Panc1 (cell line): ENCODE measurements at places on chromosomes 7 and 10. TPM values are rescaled to one million over a fixed set of nuclear protein-coding genes. Genes with fewer than 3 reads are reported as not detected.

DNA sequence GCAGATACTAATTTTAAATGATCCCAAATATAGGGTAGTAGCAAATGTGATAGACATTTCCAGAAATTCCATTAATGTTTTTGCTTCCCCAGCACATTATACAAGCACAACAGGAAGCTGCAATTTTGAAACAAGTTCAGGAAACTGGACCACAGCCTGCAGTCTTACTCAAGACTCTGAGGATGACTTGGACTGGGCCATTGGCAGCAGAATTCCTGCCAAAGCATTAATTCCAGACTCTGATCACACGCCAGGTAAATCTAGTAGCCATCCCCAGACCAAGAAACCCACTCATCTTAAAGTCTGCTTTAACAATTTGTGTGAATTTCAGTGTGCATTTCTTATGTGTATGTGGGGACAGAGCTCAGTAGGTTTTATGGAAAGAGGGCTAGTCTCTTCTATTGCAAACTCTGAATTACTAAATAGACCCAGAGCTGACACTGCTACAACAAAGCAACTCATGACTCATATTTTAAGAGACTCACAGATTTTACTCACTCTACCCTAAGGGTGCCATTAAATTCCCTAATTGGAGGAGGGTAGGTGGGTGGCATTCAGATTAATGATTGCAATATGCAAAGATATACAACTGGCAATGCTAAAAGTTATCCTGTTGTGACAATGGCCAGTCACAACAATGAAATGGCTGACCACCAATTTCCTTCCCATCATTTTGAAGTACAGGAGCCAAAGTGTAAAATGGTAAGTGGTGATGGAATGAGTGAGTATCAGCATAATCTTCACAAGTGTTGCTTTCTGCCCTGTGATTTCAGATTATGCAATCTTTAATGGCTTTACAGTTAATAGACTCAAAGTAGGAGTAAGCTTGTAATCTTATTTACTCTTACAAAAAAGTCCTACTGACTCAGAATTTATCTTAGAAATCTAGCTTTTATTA, 317.6 kb upstream of the PLXDC2 start:
- no peaks in the 10 kb centered on the region for H3K36me3 ChIP-seq
- no peak for DNase-seq
- no peak overlapping the region for H3K27ac ChIP-seq
- no peak overlapping the region for H3K4me3 ChIP-seq
- H3K4me1 ChIP-seq = no peaks in the 10 kb centered on the region

- no peak overlapping the region for H3K27ac ChIP-seq
- DNase-seq = no peak
- H3K36me3 ChIP-seq = no peaks in the 10 kb centered on the region
- no peaks in the 10 kb centered on the region for H3K27me3 ChIP-seq
Observed at GRCh38 chr7:4486907-4487306, 195.2 kb upstream of the FOXK1 start.

DNA sequence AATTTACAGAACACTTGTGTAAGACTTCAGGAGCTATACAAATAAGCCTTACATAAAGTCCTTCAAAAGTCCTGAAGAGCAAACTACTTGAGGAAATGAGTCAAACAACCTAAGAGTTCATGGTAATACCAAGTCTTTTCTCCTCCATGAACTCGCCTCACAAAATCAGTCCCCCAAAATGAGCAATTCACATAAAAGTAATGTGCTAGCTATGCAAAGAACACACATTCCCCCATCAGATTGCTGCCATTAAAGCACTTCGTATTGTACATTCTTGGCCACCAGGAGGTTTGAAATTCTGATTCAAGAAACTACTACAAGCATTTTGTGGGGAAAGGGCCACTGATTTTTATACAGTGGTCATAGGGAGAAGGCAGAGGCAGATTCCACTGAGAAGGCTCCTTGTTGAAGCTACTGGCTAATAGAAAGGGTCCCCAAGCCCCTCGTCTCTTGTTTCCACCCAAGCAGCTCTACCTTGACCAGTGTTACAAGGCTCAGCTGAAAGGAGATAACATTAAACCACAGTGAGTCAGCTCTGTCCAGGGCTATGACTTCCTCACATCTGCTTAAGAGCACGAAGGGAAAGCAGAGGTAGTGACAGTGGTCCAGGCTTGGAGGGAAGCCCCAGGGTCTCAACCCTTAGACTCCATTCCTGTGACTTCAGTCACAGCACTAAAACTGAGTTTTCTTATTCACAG, 115.2 kb upstream of the CDK1 start:
- peaks cover 4% of the 10 kb centered on the region; the same call in 1 of the 2 replicates for H3K27me3 ChIP-seq
- no peak overlapping the region for H3K4me3 ChIP-seq
- no peak for DNase-seq
- H3K4me1 ChIP-seq = no peaks in the 10 kb centered on the region
- no peak overlapping the region for H3K27ac ChIP-seq

DNA sequence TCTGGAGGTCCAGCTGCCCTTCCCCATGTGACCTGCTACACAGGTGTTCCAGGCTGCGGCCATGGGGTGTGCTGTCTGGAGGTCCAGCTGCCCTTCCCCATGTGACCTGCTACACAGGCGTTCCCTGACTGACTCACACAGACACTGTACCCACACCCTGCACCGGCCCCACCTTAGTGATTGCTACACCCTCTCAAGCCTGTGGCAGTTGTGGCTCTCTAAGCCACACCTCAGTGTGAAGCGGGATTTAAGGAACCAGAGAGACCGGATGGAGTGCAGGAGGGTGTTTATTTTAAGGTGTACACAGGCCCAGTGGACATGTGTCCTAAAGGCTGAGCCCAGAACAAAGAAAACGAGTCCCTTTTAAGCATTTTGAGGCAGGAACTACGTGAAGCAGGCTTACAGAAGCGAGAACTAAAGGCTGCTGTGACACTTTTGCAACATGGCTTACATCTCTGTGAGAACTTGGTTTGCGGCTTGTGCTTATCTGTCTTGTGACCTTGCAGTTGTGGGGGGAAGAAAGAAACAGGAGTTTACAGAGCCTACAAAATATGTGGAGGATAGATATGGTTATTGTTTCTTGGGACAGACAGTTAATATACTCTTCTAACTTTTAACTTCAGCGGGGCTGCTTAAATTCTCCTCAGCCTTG, 326.4 kb downstream of the PAXIP1 start:
- no peak overlapping the region for H3K4me3 ChIP-seq
- H3K27me3 ChIP-seq = no peaks in the 10 kb centered on the region
- H3K36me3 ChIP-seq = no peaks in the 10 kb centered on the region
- no peak for DNase-seq
- H3K27ac ChIP-seq = no peak overlapping the region

DNA sequence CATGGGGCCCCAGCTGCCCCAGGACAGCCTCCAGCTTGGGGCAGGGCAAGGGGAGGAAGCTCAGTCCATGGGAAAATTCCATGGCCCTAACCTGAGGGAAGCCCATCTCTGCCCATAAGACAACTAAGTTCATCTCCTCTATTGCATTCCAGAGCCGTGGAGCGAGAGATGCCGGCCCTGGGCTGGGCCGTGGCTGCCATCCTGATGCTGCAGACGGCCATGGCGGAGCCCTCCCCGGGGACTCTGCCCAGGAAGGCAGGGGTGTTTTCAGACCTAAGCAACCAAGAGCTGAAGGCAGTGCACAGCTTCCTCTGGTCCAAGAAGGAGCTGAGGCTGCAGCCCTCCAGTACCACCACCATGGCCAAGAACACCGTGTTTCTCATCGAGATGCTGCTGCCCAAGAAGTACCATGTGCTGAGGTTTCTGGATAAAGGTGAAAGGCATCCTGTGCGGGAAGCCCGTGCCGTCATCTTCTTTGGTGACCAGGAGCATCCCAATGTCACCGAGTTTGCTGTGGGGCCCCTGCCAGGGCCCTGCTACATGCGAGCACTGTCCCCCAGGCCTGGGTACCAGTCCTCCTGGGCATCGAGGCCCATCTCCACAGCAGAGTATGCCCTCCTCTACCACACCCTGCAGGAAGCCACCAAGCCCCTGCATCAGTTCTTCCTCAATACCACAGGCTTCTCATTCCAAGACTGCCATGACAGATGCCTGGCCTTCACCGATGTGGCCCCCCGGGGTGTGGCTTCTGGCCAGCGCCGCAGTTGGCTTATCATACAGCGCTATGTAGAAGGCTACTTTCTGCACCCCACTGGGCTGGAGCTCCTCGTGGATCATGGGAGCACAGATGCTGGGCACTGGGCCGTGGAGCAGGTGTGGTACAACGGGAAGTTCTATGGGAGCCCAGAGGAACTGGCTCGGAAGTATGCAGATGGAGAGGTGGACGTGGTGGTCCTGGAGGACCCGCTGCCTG, 4.3 kb downstream of the AOC1 start:
- DNase-seq = no peak
- H3K36me3 ChIP-seq = no peaks in the 10 kb centered on the region
- no peaks in the 10 kb centered on the region for H3K4me1 ChIP-seq
- H3K4me3 ChIP-seq = no peak overlapping the region

DNA sequence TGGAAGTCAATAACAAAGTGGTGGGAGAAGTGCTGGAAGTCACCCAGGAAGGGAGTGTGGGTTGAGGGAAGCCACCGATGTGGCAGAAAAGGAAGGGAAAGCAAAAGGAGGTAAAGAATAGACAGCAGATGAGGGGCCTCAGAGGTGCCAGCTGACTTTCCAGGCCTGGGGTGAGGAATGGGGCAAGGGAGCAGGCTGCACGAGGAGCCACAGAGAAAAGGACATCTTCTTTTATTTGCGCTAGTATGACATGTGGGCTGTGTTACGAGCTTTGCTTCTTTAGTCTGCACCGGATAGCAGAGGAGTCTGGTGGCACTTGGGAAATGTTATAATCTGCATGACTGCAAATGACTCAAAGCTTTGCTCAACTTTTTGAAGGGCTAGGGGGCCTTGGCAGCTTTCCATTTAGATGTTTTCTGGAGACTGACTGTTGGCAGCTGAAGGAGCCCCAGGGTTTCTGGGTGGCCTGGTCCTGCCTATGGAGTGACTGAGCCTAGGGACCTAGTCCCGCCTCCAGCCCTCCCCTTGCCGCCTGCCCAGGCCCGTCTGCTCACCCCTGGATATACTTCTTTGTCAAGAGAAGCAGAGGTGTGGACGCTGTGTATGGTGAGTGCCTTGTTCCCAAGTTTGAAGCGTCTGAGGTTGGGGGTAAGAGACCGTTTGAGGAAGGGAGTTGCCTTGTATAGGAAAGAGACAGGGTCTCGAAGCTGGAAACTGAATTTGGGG, 5.1 kb downstream of the PRXL2A start:
- no peaks in the 10 kb centered on the region for H3K36me3 ChIP-seq
- no peak for DNase-seq
- no peaks in the 10 kb centered on the region for H3K27me3 ChIP-seq
- H3K4me3 ChIP-seq = no peak overlapping the region

GRCh38 chr7:41788556-41788955, 85.7 kb upstream of the INHBA start:
- no peaks in the 10 kb centered on the region for H3K4me1 ChIP-seq
- no peak overlapping the region for H3K27ac ChIP-seq
- H3K4me3 ChIP-seq = no peak overlapping the region
- no peak for DNase-seq

DNA sequence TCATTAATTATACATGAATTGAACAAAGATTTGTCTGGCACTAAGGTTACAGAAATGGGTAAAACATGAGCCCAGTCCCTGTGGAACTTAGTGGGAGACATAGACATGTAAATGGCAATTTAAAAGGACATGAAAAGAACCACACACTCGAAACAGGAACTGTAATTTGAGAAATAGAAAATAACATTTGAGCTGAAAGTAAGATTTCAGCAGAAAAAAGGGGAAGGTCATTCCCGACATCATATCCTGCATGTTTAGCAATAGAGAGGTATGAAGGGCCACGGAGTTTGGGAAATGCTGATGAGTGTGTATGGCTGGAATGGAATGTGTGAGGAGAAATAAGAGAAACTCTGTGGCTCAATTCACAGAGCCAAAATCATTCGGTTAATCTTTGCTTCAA, 175.4 kb upstream of the AHR start:
- H3K4me3 ChIP-seq = no peak overlapping the region
- no peak overlapping the region for H3K27ac ChIP-seq
- no peaks in the 10 kb centered on the region for H3K36me3 ChIP-seq
- no peaks in the 10 kb centered on the region for H3K27me3 ChIP-seq
- no peak for DNase-seq
- H3K4me1 ChIP-seq = no peaks in the 10 kb centered on the region

- no peak for DNase-seq
- no peak overlapping the region for H3K27ac ChIP-seq
- no peaks in the 10 kb centered on the region for H3K36me3 ChIP-seq
- H3K4me3 ChIP-seq = no peak overlapping the region
- no peaks in the 10 kb centered on the region; the same call in 1 of the 2 replicates for H3K4me1 ChIP-seq
Observed at GRCh38 chr7:11607686-11608085, 224.3 kb downstream of the THSD7A start.

SLF2 gene
- total RNA-seq = 38.8 TPM

MORN4 gene
- total RNA-seq = 17.9 TPM

ZNF488 gene
- total RNA-seq = 11.8 TPM
